HCT116 (cell line): ENCODE measurements at places on chromosomes 7 and 10.

GRCh38 chr7:131899271-131900030 is 343.0 kb upstream of the PODXL start:
- no peak for DNase-seq

GRCh38 chr7:47506382-47507339 is 75.2 kb downstream of the TNS3 start:
- no peak for DNase-seq

DNA sequence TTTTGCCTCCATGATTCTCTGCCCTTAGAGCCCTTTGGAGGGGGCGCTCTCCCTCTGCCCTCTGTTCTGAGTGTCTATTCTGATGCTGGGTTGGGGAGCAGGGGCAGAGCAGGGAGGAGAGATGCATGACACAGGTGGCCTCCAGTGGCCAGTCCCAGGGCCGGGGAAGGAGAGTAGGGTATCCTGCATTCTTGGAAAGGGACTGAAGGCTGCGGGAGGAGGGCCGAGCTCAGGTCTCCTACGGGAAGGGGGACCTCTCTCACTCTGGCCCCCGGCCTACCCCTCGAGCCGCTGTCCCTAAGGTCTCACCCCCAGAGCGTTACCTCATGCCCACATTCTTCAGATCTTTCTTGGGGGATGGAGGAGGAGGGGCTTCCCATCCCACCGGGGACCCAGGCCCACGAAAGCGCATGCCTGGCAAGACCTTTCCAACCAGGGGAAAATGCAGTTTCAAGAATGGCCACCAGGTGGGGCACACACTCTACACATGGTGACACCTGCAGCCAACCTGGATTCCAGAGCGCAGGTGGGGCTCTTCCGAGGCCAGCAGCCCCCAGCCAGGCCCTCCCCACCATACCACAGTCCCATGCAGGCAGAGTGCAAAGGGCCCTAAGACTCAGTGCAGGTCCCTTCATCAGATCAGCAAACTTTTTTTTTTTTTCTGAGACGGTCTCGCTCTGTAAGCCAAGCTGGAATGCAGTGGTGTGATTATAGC is 86.4 kb downstream of the MYL10 start:
- peak; percentile 33 for DNase-seq

DNA sequence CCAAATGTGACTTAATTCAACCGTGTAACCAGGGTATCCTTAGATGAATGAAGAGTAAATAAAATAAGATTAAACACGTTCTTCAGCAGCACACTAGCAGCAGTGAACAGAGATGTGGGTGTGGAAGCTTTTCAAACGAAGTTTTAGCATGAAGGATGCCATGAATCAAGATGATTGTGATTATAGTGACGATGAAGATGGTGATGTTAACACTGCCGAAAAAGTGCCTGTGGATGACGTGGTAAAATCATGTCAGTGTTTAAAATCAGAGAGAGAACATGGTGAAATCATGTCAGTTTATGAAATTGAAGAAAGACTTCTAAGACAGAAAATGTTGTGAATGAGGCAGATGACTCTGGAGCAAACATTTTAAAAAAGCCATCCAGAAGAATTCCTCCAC is 19.2 kb downstream of the LCOR start:
- no peak for DNase-seq

GRCh38 chr7:7742223-7742622 is 23.8 kb upstream of the RPA3 start:
- no peak for DNase-seq

- no peak for DNase-seq
Measured at GRCh38 chr10:50883629-50884028, 1.8 kb downstream of the A1CF start.
